ENCODE measurements at places on chromosomes 4 and X.
A peak's percentile ranks its signal among the peaks of the same experiment; 100 is the strongest.

GRCh38 chrX:120380699-120381098 lies 18.8 kb downstream of the ATP1B4 start:
- H3K36me3 ChIP-seq, result no peaks in the 10 kb centered on the region
- peaks cover 2% of the 10 kb centered on the region for H3K4me1 ChIP-seq
- no peak overlapping the region for H3K27ac ChIP-seq

GRCh38 chr4:121697564-121697963 lies 784 bp upstream of the ANXA5 start:
- peak overlapping the region; percentile 77 for H3K27ac ChIP-seq
- H3K4me3 ChIP-seq, result peak overlapping the region; percentile 94
- peaks cover 27% of the 10 kb centered on the region for H3K4me1 ChIP-seq
- no peak for DNase-seq
- peaks cover 8% of the 10 kb centered on the region for H3K36me3 ChIP-seq

GRCh38 chr4:88697588-88698329 lies at the start of gene NAP1L5:
Gene NAP1L5 (minus strand): TSS chr4:88697829. CDS start chr4:88697754, 75 bp downstream.
- peaks cover 45% of the 10 kb centered on the region for H3K36me3 ChIP-seq
- peak within 1 kb of the TSS; percentile 78 for H3K27ac ChIP-seq
- no peaks in the 10 kb centered on the region for H3K27me3 ChIP-seq
- H3K4me3 ChIP-seq, result peak within 1 kb of the TSS; percentile 89
- peak; percentile 55 for DNase-seq
- H3K4me1 ChIP-seq, result peaks cover 9% of the 10 kb centered on the region

- no peak overlapping the region for H3K27ac ChIP-seq
- H3K27me3 ChIP-seq, result peaks cover 43% of the 10 kb centered on the region
- DNase-seq, result no peak
- no peaks in the 10 kb centered on the region for H3K4me1 ChIP-seq
- no peaks in the 10 kb centered on the region for H3K36me3 ChIP-seq
Measured at GRCh38 chr4:6224735-6225134, 24.4 kb upstream of the JAKMIP1 start.

DNA sequence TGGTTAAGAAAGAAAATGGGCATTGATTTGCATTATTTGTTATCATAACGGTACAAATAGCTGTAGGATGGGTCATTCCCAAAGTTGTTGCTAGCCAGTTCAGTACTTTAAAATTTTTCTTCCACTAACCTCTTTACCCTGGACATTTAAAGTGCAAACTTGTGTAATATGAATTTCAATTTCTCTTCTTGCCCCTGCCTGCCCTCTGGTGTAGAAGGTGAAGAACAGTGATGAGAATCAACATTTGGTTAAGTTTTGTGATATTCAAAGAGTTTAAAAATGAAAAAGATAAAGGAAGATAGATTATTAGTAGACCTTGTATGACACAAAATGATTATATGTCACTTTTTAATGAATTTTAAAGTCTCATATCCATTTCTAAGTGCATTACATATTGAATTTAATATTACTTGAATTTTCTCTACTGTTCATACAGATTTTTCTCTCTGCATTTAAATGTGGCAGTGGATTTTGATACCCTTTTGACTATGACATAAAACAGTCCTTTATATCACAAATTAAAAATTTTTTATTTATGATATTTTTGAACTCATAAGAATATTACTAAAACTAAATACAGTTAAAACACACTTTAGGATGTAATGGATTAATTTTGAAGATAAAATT lies 337.7 kb downstream of the BMPR1B start:
- no peaks in the 10 kb centered on the region for H3K27me3 ChIP-seq
- H3K36me3 ChIP-seq, result no peaks in the 10 kb centered on the region
- H3K4me1 ChIP-seq, result no peaks in the 10 kb centered on the region
- H3K4me3 ChIP-seq, result no peak overlapping the region

Measured in activated B cell treated with CpG ODN at 0.5 μM for 24 hours (primary cell).